ENCODE measurements at places on chromosomes 12 and 14. TPM values are rescaled to one million over a fixed set of nuclear protein-coding genes. Genes with fewer than 3 reads are reported as not detected.
A peak's percentile ranks its signal among the peaks of the same experiment; 100 is the strongest.

PHLDA1 gene
- 62.4 TPM for total RNA-seq

LYZ gene
- 511 TPM for total RNA-seq

CDKL1 gene
- total RNA-seq, result not detected

A2ML1 gene
- total RNA-seq, result not detected

C12orf50 gene
- total RNA-seq, result not detected

FGF6 gene
- total RNA-seq, result not detected

FOXN4 gene
- not detected for total RNA-seq

KRT4 gene
- total RNA-seq, result not detected

SLC25A47 gene
- not detected for total RNA-seq

NANOG gene
- not detected for total RNA-seq

DNA sequence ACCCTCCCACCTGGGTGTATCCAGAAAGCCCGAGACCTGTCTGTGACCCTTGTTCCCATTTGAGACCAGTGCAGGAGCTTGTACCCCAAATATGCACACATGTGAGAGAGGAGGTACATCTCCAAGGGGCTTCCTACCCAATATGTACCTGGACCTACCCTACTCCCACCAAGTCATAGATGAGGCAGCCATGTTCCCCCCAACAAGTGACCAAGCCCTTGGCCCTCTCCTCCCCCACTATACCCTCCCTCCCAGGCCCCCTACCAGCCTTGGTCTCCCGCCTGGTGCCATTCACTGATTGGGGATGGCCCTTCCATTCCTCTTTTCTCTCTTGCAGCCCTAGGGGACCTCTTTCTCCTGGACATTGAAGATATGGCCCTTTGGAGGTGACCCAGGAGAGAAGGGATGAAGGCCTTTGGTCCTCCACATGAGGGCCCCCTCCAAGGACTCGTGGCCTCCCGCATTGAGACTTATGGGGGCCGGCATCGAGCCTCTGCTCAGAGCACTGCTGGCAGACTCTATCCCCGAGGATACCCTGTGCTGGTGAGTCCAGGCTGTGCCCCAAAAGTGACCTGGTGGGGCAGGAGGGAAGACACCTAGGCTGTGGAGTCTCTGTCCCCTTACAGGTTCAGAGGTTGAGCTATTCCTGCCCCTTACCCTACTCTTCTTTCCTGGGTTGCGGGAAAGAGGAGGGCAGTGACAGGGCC, 1.5 kb downstream of the PLEKHG6 start:
- peak overlapping the region; percentile 68 for H3K27ac ChIP-seq
- H3K4me1 ChIP-seq, result peaks cover 39% of the 10 kb centered on the region
- peaks cover 28% of the 10 kb centered on the region for H3K27me3 ChIP-seq
- no peaks in the 10 kb centered on the region for H3K36me3 ChIP-seq

DNA sequence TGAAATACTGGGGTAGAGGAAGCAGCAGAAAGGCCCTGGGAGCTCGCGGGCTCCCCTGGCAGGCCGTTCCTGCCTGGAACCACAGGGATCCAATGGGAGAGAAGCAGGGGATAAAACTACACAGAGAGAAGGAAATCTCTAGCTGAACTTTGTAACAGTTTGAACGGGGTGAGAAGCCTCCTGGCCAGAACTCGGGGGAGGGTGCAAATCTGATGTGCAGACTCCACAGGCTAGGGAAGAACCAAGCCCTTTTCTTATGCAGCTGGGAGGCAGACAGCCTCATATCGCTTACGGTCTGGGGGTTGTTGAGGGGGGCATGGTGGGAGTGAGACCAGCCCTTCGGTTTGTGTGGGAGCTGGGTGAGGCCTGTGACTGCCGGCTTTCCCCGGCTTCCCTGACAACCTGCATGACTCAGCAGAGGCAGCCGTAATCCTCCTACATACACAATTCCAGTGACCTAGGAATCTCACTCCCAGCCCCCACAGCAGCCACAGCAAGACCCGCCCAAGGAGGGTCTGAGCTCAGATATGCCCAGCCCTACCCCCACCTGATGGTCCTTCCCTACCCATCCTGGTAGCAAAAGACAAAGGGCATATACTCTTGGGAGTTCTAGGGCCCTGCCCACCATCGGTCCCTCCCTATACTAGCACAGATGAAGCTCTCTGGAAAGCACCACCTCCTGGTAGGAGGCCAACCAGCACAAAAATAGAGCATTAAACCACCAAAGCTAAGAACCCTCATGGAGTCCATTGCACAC, 143.0 kb downstream of the TMTC1 start:
- peaks cover 17% of the 10 kb centered on the region for H3K4me1 ChIP-seq
- peak overlapping the region; percentile 69 for H3K27ac ChIP-seq
- peak; percentile 80 for DNase-seq
- H3K36me3 ChIP-seq, result no peaks in the 10 kb centered on the region
- H3K4me3 ChIP-seq, result no peak overlapping the region

DNA sequence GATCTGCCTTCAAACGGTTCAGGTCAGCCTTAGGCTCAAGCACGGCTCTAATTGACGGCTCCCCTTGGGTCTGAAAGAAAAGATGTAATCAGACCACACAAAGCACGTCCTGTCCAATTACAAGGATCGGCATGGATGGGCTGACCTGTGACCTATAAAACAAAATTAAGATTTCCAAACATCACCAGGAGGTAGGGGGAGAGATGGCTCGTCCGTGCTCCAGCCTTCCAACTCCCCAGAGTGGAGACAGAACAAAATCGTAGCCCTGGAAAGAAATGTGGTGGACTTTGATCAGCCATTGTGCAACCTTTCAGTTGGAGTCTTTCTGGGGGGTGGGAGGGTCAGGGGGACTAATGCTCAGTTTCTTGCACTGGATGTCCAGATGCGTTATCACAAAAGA, 226.6 kb upstream of the DIO3 start:
- H3K36me3 ChIP-seq, result no peaks in the 10 kb centered on the region
- no peak for DNase-seq
- no peak overlapping the region for H3K27ac ChIP-seq
- H3K4me1 ChIP-seq, result no peaks in the 10 kb centered on the region

DNA sequence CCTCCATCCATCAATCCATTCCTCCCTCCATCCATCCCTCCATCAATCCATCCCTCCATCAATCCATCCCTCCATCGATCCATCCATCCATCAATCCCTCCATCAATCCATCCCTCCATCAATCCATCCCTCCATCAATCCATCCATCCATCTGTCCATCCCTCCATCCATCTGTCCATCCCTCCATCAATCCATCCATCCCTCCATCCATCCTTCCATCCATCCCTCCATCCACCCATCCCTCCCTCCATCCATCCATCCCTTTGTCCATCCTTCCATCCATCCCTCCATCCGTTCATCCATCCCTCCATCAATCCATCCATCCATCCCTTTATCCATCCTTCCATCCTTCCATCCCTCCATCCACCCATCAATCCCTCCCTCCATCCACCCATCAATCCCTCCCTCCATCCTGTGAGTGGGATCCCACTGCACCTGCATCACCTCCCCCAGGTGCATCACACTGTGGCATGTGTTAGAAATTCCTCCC, 338.1 kb upstream of the SFSWAP start:
- H3K27ac ChIP-seq, result no peak overlapping the region
- H3K27me3 ChIP-seq, result peaks cover 8% of the 10 kb centered on the region
- no peaks in the 10 kb centered on the region for H3K36me3 ChIP-seq
- no peak for DNase-seq
- no peak overlapping the region for H3K4me3 ChIP-seq

DNA sequence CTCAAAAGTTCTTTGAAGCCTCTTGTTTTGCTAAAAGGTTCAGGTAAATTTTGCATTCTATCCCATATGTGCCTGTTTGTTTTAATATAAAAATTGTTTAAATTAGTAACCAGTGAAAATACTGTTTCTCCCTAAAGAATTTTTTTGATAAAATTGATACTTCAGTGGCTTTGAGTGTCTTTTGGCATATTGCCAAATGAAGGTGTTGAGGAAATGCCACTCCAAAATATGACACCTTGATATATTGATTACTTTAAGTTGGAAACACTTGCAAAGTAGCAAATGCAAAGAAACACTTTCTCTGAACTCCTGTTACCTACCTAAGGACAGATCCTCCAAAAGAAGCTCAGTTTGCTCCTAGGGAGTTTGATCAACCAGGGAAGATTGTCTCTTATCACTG, 8.4 kb downstream of the STYX start:
- no peak for DNase-seq
- H3K4me3 ChIP-seq, result no peak overlapping the region
- H3K27me3 ChIP-seq, result no peaks in the 10 kb centered on the region
- H3K27ac ChIP-seq, result no peak overlapping the region

DNA sequence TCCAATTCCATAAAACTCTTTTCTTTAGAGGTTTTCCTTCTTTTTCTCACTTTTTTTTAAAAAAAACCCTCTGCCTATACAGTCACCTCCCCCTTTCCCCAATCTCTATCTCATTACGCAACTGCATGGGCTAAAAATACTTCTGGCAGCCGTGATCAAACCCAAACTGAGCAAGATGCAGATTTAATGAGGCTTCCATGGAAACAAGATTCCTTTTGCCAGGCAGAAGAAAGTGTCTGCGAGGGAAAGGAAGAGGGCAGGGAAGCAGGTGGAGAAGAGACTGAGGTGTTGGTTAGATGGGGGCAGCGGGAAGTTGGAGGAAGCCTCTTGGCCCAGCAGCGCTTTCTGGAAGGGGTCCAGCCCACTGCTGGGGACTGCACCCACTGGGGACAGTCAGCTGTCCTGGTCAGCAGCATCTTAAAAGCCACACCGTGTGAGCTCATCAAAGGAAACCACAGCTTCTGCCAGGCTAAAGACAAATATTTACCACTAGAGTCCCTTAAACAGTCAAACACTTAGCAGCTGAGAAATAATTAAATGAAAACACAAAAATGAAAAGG, 90.4 kb downstream of the SLC8A3 start:
- no peak overlapping the region for H3K27ac ChIP-seq
- no peaks in the 10 kb centered on the region for H3K36me3 ChIP-seq
- H3K4me1 ChIP-seq, result no peaks in the 10 kb centered on the region

GRCh38 chr14:68873376-68873775, 80.5 kb upstream of the ZFP36L1 start:
- no peak for DNase-seq
- H3K4me1 ChIP-seq, result no peaks in the 10 kb centered on the region
- no peak overlapping the region for H3K4me3 ChIP-seq
- H3K36me3 ChIP-seq, result peaks cover 72% of the 10 kb centered on the region
- no peaks in the 10 kb centered on the region for H3K27me3 ChIP-seq
- H3K27ac ChIP-seq, result no peak overlapping the region

- H3K27me3 ChIP-seq, result no peaks in the 10 kb centered on the region
- H3K4me3 ChIP-seq, result no peak overlapping the region
- H3K36me3 ChIP-seq, result no peaks in the 10 kb centered on the region
- no peak overlapping the region for H3K27ac ChIP-seq
- no peaks in the 10 kb centered on the region for H3K4me1 ChIP-seq
Measured at GRCh38 chr12:5217936-5218335, 174.3 kb downstream of the KCNA5 start.

- DNase-seq, result no peak
- no peak overlapping the region for H3K4me3 ChIP-seq
- no peaks in the 10 kb centered on the region for H3K36me3 ChIP-seq
- H3K27ac ChIP-seq, result no peak overlapping the region
Measured at GRCh38 chr14:106489112-106489881, 962.9 kb downstream of the TMEM121 start.

DNA sequence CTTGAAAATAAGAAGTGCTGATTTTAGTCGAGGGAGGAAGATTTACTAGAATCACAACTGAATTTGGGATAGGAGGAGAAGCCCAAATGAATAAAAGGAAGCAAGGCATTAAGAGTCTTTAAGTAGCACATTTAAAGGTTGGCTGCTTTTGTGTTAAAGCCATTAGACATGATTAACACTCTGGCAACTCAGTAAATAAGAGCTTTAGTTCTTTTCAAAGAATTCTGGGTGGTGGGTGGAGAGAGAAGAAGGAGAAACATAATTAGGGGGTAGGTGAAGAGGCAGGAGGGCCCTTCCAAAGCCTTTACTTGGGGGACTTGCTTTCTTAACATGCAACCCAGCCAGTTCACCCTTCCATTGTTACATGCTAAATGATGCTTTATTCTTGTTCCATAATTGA, 284.6 kb upstream of the SEL1L start:
- H3K36me3 ChIP-seq, result no peaks in the 10 kb centered on the region
- H3K27me3 ChIP-seq, result no peaks in the 10 kb centered on the region
- no peak overlapping the region for H3K4me3 ChIP-seq
- no peaks in the 10 kb centered on the region for H3K4me1 ChIP-seq
- no peak overlapping the region for H3K27ac ChIP-seq
- DNase-seq, result no peak

DNA sequence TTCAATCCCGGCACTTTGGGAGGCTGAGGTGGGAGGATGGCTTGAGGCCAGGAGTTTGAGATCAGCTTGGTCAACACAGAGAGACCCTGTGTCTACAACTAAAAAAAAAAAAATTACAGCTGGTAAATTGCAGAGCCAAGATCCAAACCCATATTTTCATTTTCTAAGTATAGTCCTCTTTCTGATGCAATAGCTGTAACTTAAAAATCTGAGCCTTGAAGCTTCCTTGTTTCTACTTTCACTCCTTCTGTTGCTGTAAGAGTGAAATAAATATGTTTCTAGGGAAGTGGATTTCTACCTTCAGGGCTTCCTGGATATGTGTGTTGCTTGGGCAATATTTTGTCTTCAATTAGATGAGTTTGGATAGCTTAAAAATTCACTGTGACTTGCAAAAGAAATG, 42.0 kb upstream of the PRICKLE1 start:
- no peak overlapping the region for H3K27ac ChIP-seq
- no peaks in the 10 kb centered on the region for H3K27me3 ChIP-seq
- no peak for DNase-seq

DNA sequence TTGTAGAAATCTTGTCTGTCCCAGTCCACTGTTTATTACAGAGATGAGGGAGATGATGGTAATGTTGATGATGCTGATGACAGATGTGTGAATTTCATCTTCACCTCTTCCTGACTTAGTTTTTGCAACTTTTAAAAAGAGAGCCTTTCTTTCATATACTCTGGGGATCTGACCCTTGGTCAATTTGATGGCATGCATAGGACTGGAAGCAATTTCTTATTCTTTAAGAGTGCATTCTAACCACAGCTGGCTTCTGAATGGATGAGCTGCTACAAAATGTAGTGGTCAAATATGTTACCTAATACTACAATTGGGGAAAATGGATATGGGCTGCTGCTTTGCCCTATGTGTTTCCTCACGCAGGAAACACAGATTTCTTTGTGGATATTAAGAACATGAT, 80.8 kb downstream of the MYRFL start:
- H3K4me1 ChIP-seq, result peaks cover 6% of the 10 kb centered on the region
- no peaks in the 10 kb centered on the region for H3K27me3 ChIP-seq
- no peak for DNase-seq

- no peak for DNase-seq
- no peak overlapping the region for H3K4me3 ChIP-seq
- no peaks in the 10 kb centered on the region for H3K27me3 ChIP-seq
- H3K27ac ChIP-seq, result no peak overlapping the region
Measured at GRCh38 chr12:76964784-76965571, 86.2 kb upstream of the CSRP2 start.

- no peak overlapping the region for H3K27ac ChIP-seq
- no peak for DNase-seq
- H3K4me3 ChIP-seq, result no peak overlapping the region
- H3K4me1 ChIP-seq, result no peaks in the 10 kb centered on the region
- no peaks in the 10 kb centered on the region for H3K27me3 ChIP-seq
Measured at GRCh38 chr14:25516838-25517237, 466.9 kb upstream of the STXBP6 start.

GRCh38 chr14:43005807-43006206, 1399.1 kb downstream of the LRFN5 start:
- no peaks in the 10 kb centered on the region for H3K4me1 ChIP-seq
- no peak for DNase-seq
- no peaks in the 10 kb centered on the region for H3K36me3 ChIP-seq
- no peak overlapping the region for H3K27ac ChIP-seq

Measured in stomach (tissue), 19 donors.